Neural crest cell (in vitro differentiated cells): ENCODE measurements at places on chromosomes 7 and 10. TPM values are rescaled to one million over a fixed set of nuclear protein-coding genes. Genes with fewer than 3 reads are reported as not detected.

KIF5B gene
- total RNA-seq: 94.9 and 95.4 TPM in 2 replicates

PAX4 gene
- not detected in 2 replicates for total RNA-seq

CFTR gene
- total RNA-seq: not detected in 2 replicates

MYL10 gene
- total RNA-seq: not detected in 2 replicates

TMEM273 gene
- total RNA-seq: 0.37 TPM in 1 of 2 replicates, not detected in the other

C10orf143 gene
- total RNA-seq: 2.7 TPM in 2 replicates

KDM7A gene
- total RNA-seq: 4.9 and 5.2 TPM in 2 replicates

FFAR4 gene
- total RNA-seq: 0.09 TPM in 1 of 2 replicates, not detected in the other

RAB19 gene
- not detected in 2 replicates for total RNA-seq

LRIT1 gene
- not detected in 2 replicates for total RNA-seq

ZNF239 gene
- 11.2 and 12.1 TPM in 2 replicates for total RNA-seq

OR2A25 gene
- total RNA-seq: not detected in 2 replicates

GRCh38 chr10:78974617-78975317 lies 94.0 kb upstream of the ZMIZ1 start:
- DNase-seq: peak; percentile 32

DNA sequence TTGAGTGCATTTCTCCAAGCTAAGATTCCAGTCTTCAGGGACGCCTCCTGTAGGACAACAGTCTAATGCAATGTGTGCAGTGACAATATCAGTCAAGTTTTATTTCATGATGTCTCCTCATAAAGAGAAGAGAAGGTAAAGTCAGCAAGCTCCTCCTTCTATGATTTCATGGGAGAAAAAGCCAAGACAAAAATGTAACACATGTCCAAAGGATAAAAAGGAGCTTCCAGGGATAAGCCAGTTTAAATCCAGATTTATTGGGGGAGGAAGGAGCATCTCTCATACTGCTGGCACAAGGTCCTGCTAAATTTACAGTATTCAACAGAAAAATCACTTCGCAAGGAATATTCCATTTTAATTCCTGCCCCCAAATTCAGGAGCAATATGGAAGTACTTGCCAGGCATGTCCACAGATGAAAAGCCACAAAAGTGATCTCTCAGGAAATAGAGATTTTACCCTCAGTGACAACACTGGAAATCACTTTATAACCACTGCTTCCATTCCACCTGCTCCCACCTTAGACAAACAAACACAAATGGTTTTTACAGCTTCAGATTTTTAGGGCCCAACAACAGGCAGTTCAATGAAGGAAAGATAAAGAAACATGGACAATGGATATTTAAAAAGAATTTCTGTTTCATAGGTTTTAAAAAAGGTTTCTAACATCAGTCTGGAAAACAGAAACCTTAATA lies 677.5 kb upstream of the C7orf33 start:
- DNase-seq: no peak

GRCh38 chr7:125644109-125644508 lies 714.5 kb upstream of the POT1 start:
- DNase-seq: no peak

- no peak for DNase-seq
Measured at GRCh38 chr10:13712837-13713581, 126.2 kb downstream of the PRPF18 start.

GRCh38 chr7:95865716-95866371 lies 93.5 kb downstream of the DYNC1I1 start:
- no peak for DNase-seq

DNA sequence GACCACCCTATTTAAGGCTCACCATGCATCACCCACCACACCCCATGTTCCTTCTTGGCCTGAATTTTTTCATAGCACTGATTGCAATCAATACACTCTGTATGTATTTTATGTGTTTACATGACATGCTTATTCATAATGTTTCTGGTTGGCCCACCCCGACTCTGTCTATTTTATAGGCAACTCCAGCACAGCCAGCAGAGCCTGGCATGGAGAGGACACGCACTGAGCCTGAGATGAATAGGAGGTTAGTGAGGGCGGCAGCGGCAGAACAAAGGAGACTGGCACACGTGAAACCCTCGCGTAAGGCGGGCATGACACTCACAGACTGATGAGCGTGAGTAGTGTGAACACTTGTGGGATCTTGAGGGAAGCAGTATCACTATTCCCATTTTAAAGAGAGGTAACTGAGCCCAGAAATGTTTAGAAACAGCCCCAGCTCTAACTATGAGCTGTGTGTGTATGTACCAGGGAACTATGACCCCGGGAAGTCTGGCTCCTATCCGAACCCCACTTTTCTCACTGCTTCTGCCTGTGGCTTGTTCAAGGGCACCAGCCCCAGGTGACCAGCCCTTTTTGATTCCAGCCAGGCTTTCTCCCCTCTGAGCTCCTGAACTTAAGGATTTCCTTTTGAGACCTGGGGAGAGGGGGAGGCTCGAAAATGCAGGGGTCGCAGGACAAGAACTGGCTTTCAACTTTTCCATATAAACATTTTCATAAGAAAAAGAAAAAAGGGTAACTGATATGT lies 113.3 kb downstream of the ARHGAP22 start:
- DNase-seq: no peak

GRCh38 chr7:116726713-116727431 lies 54.9 kb downstream of the MET start:
- no peak for DNase-seq

GRCh38 chr10:49356181-49356580 lies 39.7 kb downstream of the DRGX start:
- DNase-seq: no peak

GRCh38 chr10:75418293-75418692 lies 13.1 kb upstream of the LRMDA start:
- no peak for DNase-seq

- no peak for DNase-seq
Measured at GRCh38 chr7:115009736-115010440, 88.0 kb downstream of the MDFIC start.

DNA sequence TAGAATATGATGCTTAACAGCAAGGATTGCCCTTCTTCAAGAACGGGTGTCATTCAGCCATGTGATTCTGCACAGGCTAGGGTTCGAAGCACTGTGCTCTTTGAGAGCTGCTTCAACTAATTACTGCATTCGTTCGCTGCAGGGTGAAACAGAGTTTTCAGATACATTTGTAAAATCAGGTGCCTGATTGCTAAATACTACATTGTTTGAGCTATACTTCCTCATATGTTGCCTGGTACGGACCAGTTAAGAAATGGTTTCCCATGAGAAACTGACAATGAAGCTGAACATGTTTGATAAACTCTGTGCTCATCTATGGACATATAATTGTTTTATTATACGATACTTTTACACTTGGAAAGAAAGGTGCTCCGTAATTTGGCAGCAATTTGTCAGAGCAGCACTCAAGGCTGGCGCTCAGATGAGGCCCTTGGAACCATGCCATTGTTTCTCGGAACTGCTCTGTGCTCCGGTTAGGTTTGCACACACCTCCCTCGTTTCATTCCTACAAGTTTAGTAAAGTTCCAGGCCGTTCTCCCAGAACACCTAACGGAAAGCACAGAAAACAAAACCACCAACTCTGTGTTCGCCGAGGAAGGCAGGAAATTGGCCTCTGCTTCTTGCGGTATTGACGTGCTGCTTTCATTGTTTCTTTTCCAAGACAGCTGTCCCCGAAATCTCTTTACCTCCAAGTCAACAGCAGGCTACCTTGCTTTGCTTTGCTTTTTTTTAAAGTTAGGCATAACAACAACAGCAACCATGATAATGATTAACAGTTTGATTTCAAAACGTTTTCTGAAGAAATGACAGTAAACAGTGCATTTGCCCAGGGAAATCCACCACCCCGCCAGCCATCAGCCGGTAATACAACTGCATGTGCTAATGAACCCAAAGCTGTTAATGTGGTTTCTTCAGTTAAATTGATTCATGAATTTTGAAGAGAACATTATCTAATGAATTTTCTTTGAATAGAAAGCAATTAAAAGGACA lies 206.9 kb downstream of the EBF3 start:
- DNase-seq: no peak

- DNase-seq: no peak
Measured at GRCh38 chr10:133442967-133443924, 10.5 kb upstream of the SCART1 start.

GRCh38 chr10:73838827-73839226 lies 27.4 kb upstream of the NDST2 start:
- no peak for DNase-seq

DNA sequence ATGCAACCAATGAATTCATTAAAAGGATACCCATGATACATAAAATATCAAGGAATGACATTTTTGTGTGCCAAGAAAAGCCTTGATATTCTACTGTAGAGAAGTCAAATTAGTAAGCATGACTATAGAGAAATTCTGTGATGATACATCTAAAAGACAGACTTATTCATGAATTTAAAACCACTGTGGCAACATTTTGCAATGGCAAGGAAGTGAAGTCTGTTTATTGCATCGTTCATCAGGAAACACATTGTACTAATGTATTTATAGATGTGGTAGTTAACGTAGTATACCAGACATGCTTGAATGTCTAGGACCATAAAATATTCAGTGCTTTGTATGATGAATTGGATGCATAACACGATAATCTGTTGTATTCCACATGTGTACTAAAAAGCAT lies 9.3 kb upstream of the CLEC5A start:
- no peak for DNase-seq

GRCh38 chr10:58393317-58393716 lies 8.1 kb downstream of the TFAM start:
- DNase-seq: no peak

GRCh38 chr10:79269443-79269842 lies 77.8 kb upstream of the PPIF start:
- DNase-seq: no peak

DNA sequence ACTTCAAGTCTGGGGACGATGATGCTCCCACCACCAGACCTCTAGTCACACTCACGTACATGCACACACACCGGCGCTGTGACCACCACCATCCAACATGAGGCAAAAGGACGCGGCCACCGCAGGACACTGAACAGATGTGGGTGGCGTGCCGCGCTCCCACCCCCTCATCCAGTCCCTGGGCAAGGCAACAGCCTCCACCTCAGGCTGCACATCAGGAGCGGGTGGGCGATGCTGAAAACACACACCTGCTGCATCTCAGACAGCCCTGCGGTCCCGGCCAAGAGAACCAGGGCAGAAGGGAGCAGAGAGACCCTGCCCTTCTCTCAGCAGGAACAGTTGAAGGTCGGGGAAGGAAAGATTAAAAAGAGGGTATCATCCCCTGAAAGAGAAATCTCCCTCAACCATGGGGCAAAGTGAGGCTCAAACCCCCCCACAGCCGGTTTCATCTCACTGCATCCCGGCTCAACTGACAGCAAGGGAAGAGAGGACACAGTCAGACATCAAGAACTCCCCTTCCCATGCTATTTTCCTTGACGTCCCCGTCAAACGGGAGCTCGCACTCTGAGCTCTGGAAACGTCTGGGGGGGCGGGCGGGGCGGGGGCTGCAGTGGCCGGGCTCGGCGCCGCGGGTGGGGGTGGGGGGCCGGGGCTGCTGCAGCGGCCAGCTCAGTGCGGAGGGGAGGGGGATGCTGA lies 1.1 kb downstream of the CAMK2G start:
- no peak for DNase-seq

DNA sequence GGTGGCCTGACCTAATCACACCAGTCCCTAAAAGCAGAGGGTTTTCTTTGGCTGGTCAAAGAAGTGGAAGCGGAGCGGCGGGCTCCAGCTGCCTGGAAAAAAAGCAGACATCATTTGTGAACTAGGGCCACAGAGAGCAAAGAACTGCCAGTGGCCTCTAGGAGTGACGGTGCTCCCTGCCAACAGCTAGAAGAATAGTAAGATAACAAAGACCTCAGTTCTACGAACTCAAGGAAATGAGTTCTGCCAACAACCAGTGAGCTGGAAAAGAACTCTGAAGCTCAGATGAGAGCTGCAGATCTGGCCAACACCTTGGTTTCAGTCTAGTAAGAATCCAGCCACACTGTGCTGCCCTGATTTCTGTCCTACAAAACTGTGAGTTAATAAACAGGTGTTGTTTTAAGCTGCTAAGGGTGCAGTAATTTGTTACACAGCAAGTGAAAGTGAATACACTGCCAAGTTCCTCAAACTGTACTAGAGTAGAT lies 178.0 kb downstream of the SRPK2 start:
- no peak for DNase-seq

- no peak for DNase-seq
Measured at GRCh38 chr10:119350502-119351097, 143.2 kb downstream of the GRK5 start.

- DNase-seq: no peak
Measured at GRCh38 chr7:109021390-109021789, 451.7 kb downstream of the DNAJB9 start.

- no peak for DNase-seq
Measured at GRCh38 chr10:106378251-106378650, 786.3 kb downstream of the SORCS1 start.

DNA sequence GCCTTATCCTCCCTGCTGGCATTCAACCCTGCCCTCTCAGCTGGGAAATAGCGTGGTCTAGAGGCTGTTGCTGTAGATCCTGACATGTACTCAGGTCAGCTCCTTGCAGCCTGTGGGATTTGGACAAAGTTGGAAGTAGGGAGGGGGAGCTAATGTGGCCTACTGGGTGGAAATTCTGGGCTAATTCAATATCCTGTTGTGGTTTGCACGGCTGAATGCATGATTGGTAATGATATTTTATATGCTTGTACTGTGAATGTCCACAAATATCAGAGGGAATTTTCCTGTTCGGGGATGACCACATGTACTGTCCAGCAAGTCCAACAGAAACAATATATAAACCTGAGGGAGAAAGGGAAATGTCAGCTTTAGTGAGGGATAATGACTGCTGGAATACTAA lies 22.1 kb upstream of the NPVF start:
- no peak for DNase-seq

DNA sequence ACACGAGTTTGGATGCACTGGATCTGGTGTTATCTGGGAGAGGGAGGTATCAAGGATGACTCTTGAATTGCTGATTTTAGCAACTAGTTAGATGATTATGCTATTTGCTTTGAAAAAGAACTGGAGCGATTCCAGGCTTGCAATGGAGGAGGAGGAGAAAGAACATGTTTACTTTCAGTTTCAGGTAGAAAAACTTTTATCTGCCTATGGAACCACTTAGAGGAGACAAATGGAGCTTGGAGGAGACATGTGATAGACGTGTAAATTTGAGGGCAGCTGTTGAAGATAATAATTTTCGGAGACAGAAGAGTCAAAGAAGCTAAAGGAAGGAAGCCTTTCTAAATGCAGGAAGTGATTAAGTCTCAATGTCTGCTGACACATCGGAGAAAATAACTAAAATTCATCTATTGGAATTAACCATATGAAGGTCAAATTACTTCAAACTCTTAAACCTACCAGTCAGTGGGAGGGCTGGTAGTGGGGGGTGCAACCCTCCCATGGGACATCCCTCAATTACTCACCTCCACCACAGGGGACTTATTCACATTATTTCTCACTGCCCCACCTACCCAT lies 56.4 kb upstream of the GNAI1 start:
- no peak for DNase-seq
